Thymus (tissue), 14 donors: ENCODE measurements at places on chromosomes 7 and 10. TPM values are rescaled to one million over a fixed set of nuclear protein-coding genes. Genes with fewer than 3 reads are reported as not detected.

DNA sequence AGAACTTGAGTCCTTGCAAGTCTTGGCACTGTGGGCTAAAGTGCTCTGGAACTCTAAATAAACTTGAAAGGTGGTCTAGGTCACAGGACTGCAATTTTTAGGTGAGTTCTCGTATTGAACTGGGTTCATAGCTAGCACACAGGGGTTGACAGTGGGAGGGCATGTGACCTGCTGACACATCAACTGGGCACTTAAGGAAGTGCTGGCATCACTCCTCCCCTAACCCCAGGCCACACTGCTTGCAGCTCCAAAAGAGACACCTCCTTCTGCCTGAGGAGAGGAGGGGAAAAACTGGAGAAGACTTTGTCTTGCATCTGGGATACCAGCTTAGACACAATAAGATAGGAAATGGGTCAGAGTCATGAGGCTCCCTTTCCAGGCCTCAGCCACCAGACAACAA is 38.0 kb upstream of the AASS start:
- no peak for DNase-seq

- DNase-seq, result no peak
Observed at GRCh38 chr10:72081210-72081609, 7.1 kb downstream of the SPOCK2 start.

- peak; percentile 4 for DNase-seq
Observed at GRCh38 chr7:80453699-80454340, 58.0 kb downstream of the GNAT3 start.

GRCh38 chr7:111682588-111683340 is 120.5 kb upstream of the IMMP2L start:
- DNase-seq, result no peak

DNA sequence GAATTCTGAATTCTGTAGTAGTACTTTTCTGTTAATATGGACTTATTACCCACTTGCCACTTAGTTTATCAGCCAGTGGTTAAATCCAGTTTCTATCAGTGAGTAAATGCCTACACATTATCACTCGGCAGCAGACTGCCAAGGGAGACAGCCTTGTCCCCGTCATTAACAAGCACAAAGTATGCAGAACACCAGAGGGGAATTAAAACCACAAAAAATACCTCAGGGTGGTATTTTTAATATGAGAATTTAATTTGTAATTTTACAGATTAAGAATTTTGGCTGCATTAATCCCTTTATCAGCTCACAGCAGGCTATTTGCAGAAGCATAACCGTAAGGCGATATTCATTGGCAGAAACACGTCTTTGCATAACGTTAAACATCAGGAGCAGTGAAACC is 150.0 kb upstream of the FZD1 start:
- no peak for DNase-seq

GRCh38 chr10:44300666-44301649 is 83.9 kb downstream of the CXCL12 start:
- no peak for DNase-seq

GRCh38 chr7:16755397-16755796 is 1.8 kb downstream of the TSPAN13 start:
- no peak for DNase-seq

DNA sequence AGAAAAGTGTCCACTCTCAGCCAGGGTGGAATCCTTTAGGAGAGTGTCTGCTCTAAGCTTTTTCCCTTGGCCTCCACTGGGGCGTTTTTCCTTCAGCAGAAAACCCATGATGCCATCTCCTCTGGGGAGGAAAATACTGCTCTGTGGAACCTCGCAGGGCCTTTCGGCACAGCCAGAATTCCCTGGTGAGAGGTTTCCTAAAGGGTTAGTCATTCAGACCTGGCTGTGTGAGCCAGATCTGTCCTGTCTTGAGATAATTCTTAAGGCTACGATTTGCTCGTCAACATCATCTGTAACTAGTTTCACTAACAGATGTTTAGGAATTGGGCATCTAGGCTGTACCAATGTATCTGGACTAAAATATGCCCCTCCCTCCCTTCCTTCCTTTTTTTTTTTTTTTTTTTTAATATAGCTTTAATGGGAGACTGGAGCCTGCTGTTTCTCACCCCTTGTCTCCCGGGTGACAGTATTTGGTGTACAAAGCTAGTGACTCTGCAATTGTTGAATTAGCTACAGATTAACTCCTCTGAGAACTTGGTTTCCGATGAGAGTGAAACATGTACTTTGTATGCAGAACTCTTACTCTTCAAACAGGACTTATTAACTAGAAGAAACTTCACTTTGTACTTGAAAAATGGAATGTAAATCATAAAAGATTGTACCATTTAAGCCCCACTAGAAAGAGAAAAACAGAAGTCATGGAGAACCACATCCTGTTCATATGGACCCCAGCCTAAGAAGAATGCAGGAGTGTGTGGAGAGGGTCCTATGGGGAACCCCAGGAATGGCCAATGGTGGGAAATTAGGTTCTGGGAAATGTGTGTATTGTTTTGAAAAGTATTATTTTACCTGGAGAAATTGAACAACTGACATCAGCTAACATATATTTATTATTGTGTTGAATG is 230.9 kb downstream of the CAMK1D start:
- no peak for DNase-seq

SNX10 gene
- 15.9 TPM for total RNA-seq

PTCD1 gene
- total RNA-seq, result 2.8 TPM

TFPI2 gene
- total RNA-seq, result 12.5 TPM

RNLS gene
- 4.3 TPM for total RNA-seq

NXPH1 gene
- 0.05 TPM for total RNA-seq

TRIL gene
- total RNA-seq, result 0.99 TPM
